ENCODE measurements at places on chromosomes 5 and 9.

- DNase-seq = no peak
Observed at GRCh38 chr5:11452852-11453251, 451.4 kb downstream of the CTNND2 start.

DNA sequence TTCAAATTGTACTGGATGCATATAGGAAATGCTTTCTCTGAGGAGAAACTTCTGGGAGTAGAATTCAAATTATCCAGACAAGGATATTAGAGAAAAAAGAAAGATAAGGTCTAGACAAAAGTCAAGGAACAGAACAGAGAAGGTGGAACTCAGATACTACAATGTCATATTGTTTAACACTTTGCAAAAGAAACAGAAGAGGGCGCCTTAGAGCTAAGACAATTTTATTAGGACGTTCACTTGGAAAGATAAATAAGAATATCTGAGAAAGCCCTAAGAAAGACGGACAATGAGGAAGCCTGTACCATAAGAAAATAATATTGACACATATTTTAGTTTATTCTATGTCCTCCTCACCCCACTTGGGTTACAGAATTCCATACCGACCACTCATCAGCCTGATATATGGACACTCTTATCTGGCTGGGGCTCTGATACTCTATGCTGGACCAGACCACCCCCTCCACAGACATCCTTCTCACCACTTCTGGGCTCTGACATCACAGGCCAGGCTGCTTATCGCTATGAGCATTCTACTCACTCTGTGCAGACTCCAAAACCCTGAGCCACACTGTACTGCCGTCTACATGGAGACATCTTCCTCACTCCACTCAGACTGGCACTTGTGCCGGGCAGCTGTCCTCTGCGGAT is 9.1 kb upstream of the AK3 start:
- no peak for DNase-seq

DNA sequence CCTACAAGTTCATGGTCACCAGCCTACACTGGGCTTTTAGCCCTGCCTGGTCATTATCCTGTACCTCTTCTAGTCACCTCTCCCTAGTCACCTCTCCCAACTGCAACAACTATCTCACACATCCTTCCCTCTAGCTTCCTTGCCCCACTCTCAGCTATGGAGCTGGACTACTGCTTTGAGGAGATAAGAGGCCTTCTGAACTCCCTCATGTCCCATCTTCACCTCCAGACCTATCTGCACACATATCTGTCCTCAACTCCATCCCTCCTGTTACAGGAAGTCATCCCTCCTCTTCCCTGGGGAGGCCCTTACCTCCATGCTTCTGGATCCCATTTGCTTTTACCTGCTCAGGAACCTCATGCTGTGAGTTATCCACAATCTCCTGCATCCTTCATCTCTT is 5.7 kb downstream of the RPP25L start:
- DNase-seq = no peak

GRCh38 chr5:6829150-6829784 is 116.0 kb downstream of the TENT4A start:
- peak; percentile 78 for DNase-seq

DNA sequence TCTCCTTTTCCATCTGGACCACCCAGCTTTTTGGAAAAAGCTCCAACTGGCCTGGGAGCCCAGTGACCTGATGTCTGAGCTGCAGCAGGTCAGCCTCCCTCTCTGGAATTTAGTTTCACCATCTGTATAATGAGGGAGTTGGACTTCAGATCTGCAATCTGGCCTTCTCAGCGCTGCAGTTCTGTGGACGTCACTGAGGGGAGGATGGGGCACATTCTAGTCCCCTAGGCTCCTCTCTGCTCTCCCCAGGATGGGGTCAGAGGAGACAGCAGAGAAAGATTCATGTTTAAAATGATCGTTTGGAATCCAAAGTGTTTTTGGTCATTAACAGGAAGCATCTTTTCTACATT is 10.2 kb downstream of the OR13J1 start:
- no peak for DNase-seq

GRCh38 chr5:14305045-14305444 is 161.9 kb downstream of the TRIO start:
- no peak for DNase-seq

DNA sequence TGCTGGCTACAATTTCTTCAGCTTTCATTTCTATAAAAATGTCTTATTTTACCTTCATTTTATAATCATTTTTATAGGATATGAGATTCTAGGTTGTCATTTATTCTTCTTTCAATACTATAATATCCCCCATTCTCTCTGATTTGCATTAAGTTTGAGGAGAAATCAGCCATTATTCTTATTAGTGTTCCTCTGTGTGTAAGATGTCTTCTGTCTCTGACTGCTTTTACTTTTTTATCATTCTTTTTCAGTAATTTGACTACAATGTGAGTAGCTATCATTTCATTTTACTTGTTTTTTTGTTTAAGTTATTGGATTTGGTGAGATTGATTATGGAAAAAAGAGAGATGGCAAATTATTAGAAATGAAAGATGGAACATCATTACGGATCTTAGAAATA is 13.6 kb upstream of the SREK1 start:
- no peak for DNase-seq

GRCh38 chr5:105034401-105034763 is 1471.8 kb upstream of the NUDT12 start:
- no peak for DNase-seq

GRCh38 chr9:63816751-63817621 is 1468.0 kb downstream of the FOXD4L5 start:
- peak; percentile 68 for DNase-seq

- no peak for DNase-seq
Observed at GRCh38 chr9:21443849-21444625, 3.8 kb downstream of the IFNA1 start.

DNA sequence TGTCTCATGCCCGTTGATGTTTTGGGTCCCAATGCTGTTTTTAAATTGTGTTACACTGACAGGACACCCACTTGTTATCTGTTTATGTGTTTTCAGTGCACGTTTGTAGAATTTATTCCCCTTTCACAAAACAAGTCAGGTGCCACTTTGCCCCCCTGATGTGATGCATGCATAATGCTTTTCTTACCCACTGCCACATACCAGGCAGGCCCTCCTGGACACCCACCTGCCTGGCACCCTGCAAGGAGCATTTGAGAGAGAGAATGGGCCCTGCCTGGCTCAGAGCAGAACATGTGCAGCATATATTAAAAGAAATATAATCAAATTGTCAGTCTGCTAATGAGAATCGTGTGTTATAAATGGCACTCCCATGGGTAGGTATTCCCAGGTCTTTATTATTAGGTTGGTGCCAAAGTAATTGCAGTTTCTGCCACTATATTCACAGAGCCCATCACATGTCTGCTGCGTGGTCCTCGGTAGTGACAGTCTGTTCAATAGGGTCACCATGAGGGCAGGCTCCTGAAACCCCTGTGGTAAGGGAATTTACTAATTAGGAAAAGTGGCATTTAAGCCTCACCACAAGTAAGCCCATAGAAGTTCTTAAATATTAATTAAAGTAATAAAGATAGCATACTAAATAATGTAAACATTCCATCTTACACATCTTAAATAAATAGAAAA is 52.2 kb upstream of the CKMT2 start:
- DNase-seq = no peak

- no peak for DNase-seq
Observed at GRCh38 chr5:120304663-120305062, 159.4 kb upstream of the PRR16 start.

DNA sequence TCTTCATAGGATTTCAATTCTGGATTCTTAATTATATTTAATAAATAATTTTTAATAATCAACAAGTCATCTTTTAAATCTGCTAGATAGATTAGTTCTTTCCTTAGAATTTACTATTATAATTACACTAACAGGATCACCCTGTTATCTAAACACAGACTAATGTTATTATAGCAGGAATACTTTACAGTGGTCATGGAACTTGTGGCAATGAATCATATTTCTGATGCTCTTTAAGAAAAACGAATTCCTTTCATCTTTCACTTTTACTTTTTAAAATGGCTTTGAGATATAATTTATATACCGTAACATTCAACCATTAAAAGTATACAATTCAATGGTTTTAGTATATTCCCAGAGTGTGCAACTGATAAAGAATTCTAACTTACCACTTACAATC is 29.7 kb upstream of the CDK5RAP2 start:
- no peak for DNase-seq

- no peak for DNase-seq
Observed at GRCh38 chr5:109467058-109467457, 57.3 kb upstream of the PJA2 start.

GRCh38 chr9:5532790-5533189 is 22.5 kb downstream of the PDCD1LG2 start:
- DNase-seq = no peak

GRCh38 chr5:124157320-124157719 is 589.1 kb downstream of the ZNF608 start:
- DNase-seq = no peak

DNA sequence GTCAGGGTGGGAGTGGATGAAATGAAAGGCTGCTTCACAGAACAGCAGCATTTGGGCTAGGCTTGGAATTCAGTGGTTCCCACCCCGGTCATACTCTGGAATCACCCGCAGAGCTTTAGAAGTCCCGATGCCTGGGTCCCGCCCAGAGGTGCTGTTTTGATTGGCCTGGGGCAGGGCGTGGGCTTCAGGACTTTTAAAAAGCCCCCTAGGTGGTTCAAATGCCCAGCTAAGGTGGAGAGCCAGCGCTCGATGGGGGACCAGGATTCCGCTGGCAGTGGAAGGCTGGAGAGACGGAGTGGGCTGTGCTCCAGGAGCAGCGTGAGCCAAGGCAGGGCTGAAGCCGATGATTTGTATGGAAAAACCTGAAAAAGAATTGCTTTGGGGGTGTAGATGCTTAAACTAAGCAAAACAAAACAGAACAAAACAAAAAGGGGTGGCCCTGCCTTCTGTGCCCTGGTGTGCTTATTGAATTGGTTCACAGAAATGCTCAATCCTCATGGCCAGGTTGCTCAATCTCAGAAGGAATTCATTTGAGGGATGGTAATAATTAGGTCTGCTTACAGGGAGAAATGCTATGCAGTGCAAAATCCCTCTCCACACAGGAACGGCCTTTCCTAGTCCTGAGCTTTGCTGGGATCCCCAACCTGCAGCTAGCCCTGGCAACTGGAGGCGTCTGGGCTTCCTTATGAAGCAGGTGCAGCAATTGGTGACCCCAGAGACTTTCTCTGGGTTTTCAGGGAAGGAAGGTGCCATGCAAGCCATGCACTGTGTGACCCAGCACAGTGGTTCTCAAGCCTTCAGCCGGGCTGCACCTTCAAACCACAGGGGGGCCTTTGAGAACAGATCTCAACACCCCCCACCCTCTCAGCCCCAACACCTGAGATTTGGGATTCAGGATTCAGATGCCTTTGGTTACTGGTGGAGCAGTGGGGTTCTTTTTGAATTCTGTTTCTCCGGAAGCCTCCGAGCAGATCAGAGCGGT is 174.0 kb upstream of the ZNF618 start:
- DNase-seq = no peak

All from stimulated activated CD4-positive, alpha-beta T cell treated with anti-CD3 and anti-CD28 coated beads, Interleukin-1b, Interleukin-23, amount 100 ng/mL, for 48 hours (primary cell).